Memory B cell (primary cell): ENCODE measurements at places on chromosomes 3 and 15.

DNA sequence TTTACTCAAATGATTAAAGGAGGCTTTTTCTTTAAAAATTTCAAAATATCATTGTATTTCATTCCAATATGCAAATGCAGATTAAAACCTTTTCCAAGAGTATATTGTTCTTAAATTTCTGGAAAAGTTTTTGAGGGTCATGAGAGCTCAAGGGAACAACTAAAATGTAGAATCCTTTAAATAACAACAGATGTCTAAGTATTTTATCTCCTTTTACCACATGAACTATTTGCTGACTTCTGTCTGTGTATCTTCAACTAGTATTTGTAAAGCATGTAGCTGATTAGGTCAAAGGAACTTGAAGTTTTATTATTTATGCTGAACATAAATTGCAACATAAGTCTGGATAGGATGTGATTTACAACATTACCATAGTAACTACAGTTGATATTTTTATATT is 402.6 kb downstream of the CNTN6 start:
- peaks cover 3% of the 10 kb centered on the region for H3K27me3 ChIP-seq
- no peak for DNase-seq
- H3K36me3 ChIP-seq = no peaks in the 10 kb centered on the region
- no peaks in the 10 kb centered on the region for H3K4me1 ChIP-seq

GRCh38 chr15:33115191-33115861 is 79.2 kb downstream of the FMN1 start:
- H3K36me3 ChIP-seq = no peaks in the 10 kb centered on the region
- no peaks in the 10 kb centered on the region for H3K4me1 ChIP-seq
- H3K27me3 ChIP-seq = peaks cover 7% of the 10 kb centered on the region
- no peak overlapping the region for H3K4me3 ChIP-seq

DNA sequence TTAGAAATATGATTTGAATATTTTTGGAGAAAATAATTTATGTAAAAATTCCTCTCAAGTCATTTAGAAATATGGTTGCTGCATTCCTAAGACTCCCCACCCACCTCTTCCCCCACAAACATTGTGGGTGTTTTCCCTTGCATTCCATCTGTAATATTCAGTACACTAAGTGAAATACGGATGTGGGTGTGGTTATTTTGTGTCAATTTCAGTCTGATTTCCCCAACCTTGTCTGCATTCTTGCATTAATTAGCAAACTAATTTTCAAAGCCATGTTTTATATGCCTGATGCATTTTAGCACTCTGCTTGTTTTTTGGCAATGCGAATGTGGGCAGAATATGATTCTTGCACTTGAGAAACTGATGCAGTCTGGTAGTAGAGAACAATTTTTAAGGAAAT is 408.3 kb upstream of the RGMA start:
- no peak for DNase-seq
- H3K36me3 ChIP-seq = no peaks in the 10 kb centered on the region
- H3K27me3 ChIP-seq = no peaks in the 10 kb centered on the region
- no peak overlapping the region for H3K4me3 ChIP-seq

- no peak overlapping the region for H3K4me3 ChIP-seq
- peaks cover 11% of the 10 kb centered on the region for H3K27me3 ChIP-seq
- H3K27ac ChIP-seq = no peak overlapping the region
Observed at GRCh38 chr15:32838338-32838737, 120.5 kb downstream of the GREM1 start.

DNA sequence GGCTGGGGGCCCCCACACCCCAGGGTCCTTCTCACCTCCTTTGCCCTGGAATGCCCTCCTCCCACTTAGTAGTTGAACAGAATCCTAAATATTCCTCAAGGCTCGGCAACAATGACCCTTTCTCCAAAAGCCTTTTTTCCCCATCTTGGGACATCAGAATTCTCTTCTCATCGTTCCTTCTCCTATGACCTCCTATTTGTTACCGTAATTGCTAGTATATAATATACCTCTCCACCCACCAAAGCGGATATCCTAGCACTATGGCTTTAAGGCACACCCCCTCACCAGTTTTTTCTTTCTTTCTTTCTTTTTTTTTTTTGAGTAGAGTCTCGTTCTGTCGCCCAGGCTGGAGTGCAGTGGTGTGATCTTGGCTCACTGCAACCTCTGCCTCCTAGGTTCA is 16.8 kb downstream of the HDAC11 start:
- peaks cover 3% of the 10 kb centered on the region for H3K27me3 ChIP-seq
- H3K36me3 ChIP-seq = peaks cover under 1% of the 10 kb centered on the region
- H3K27ac ChIP-seq = no peak overlapping the region
- H3K4me1 ChIP-seq = peaks cover 3% of the 10 kb centered on the region

GRCh38 chr3:45597171-45597570 is 2.6 kb downstream of the LIMD1 start:
- no peaks in the 10 kb centered on the region for H3K27me3 ChIP-seq
- peak overlapping the region; percentile 85 for H3K27ac ChIP-seq
- H3K4me1 ChIP-seq = peaks cover 60% of the 10 kb centered on the region
- peak overlapping the region; percentile 87 for H3K4me3 ChIP-seq

DNA sequence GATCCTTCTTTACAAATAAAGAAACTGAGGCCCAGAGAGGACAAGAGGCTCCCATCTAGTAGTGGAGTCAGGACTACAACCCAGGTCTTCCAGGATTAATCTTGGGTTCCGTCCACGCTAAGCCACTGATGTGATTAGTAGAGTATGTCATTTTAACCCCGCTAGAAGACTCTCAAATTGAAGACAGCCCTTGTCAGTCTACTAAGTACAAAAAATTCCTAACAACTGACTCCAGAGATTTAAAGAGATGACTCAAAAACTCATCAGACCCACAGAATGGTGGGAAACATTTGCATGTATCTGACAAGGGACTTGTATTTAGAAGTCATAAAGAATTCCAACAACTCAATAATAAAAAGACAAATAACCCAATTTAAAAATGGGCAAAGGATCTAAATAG is 145.3 kb downstream of the CNTN3 start:
- no peaks in the 10 kb centered on the region for H3K4me1 ChIP-seq
- H3K27me3 ChIP-seq = no peaks in the 10 kb centered on the region
- H3K4me3 ChIP-seq = no peak overlapping the region
- H3K27ac ChIP-seq = no peak overlapping the region

DNA sequence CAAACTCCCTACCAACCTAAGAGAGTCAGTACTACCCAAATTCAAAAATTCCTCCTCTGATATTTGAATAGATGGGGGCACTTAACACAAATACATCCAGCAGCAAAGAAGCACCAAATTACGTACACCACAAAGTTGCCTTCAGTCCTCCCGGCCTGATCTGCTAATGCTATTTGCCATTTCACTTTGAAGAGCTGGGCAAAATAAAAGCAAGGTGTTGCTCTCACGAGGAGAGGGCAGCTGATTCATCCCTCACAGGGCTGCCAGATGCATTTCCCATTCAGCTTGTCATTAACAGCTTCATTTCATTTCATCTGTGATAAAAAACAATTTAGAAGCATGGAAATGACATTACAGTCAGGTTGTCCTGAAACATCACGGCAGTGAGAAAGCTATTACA is 283.4 kb upstream of the VEPH1 start:
- no peaks in the 10 kb centered on the region for H3K27me3 ChIP-seq
- H3K4me3 ChIP-seq = no peak overlapping the region
- no peaks in the 10 kb centered on the region for H3K4me1 ChIP-seq

- H3K27ac ChIP-seq = no peak overlapping the region
- no peak for DNase-seq
- no peaks in the 10 kb centered on the region for H3K27me3 ChIP-seq
- H3K4me3 ChIP-seq = no peak overlapping the region
Observed at GRCh38 chr3:103210583-103210982, 775.8 kb downstream of the ZPLD1 start.

DNA sequence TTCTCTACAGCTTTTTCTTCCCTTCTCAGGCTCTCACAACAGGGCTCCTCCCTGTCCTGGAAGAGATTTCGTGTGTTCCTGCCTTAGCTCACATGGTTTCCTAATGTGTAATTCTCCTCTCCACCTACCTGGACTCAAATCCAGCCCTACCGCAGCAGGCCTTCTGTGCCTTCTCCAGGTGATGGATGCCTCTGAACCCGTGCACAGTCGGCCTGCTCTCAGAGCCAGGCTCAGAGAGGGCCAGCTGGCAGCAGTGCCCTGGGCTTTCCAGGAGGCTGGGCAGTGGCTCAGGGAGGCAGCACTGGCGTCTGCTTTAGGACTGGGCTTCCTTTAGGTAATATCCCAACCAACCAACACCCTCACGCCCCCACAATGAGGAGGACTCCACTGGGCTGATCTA is 123.2 kb upstream of the TMC3 start:
- H3K27ac ChIP-seq = no peak overlapping the region
- H3K36me3 ChIP-seq = no peaks in the 10 kb centered on the region
- H3K27me3 ChIP-seq = peaks cover 6% of the 10 kb centered on the region
- no peak for DNase-seq

DNA sequence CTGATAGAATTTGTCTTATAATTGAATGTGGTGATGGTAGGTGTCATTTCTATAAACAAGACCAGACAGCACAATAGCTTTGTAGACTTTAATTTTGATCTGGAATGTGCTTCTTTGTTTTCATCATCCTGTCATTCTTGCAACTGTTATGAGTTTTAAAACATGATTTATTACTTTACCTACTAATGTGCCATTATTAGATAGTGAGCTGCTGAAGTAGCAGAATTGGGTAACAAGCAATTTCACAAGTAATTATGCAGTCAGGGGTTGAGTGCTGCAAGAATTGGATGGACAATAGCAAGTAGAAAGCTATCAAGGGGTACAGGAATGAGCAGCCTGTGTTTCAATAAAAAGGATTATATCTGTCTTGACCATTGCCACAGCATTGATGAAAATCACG is 975.6 kb downstream of the ROBO1 start:
- H3K27me3 ChIP-seq = no peaks in the 10 kb centered on the region
- H3K36me3 ChIP-seq = no peaks in the 10 kb centered on the region
- no peak overlapping the region for H3K4me3 ChIP-seq
- H3K27ac ChIP-seq = no peak overlapping the region

DNA sequence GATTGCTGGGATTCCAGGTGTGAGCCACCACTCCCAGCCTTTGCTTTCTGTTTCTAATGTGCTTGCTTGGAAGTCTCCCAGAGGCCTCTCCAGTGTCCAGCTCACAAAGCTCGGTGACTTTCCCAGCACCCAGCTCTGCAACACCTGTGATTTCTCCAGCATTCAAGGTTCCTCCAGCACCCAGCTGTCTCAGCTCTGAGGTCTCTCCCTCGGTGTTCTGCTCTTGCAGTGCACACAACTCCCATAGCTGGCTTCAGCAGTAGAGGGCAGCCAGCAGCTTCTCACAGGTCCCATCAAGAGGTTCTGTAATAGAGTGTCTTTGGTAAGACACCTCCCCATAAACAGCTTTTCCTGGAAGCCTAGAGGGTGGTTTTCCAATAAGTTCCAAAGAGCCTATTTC is 75.1 kb downstream of the GRM7 start:
- H3K4me1 ChIP-seq = no peaks in the 10 kb centered on the region
- H3K27me3 ChIP-seq = no peaks in the 10 kb centered on the region
- H3K27ac ChIP-seq = no peak overlapping the region
- no peak overlapping the region for H3K4me3 ChIP-seq

DNA sequence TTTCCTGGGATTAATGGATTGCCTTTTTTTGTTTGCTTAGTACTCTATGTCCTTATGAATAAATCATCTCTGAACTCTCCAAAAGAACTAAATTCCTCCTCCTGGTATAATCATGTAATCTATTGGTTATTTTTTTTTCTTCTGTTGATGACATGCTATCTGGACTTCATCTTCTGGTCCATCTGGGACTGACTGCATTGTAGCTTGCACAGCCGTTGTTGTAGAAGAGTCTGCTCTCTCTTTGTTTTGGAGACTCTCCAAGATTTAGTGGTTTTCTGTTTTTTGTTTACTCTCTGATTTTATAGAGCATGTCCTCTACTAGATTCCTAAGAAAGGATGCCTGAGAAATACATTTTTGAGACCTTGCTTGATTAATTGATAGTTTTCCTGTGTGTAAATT is 19.1 kb downstream of the IREB2 start:
- no peak overlapping the region for H3K4me3 ChIP-seq
- peaks cover 44% of the 10 kb centered on the region for H3K4me1 ChIP-seq
- H3K36me3 ChIP-seq = peaks cover 9% of the 10 kb centered on the region
- DNase-seq = no peak
- H3K27me3 ChIP-seq = no peaks in the 10 kb centered on the region

DNA sequence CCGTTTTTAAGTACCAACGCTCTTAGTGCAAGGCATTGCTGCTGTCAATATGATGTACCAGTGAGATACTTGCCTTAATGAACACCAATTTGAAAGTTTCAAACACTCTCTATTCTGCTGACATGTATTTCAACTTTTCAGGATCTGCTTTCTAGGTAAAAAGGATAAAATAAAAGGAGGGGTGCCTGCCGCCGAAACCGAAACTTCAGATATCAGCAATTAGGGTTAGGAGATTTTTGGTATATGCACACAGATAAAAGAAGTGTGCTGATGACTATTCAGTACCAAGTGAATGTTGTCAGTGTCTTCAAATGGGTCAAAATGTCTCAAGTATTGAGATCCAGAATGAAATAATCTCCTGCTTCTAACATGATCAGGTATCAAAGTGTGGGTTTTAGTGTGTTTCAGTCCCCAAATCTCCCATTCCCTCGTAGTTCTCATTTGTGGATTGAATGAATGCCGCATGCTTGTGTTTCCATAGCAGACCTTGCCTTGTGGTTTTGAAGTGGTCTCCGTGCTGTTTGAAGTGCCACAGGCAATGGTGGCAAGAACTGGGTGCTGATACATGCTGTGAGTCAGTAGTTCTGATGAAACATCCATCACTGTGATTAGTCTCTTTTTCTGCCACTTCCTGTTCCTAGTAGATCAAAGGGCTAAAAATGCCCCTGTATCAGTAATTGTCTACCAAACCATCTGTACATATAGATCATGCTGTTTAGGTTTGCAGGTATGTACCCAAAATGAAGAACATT is 22.5 kb downstream of the CHST14 start:
- no peaks in the 10 kb centered on the region for H3K36me3 ChIP-seq
- H3K4me3 ChIP-seq = no peak overlapping the region
- H3K27me3 ChIP-seq = peaks cover 12% of the 10 kb centered on the region
- no peak overlapping the region for H3K27ac ChIP-seq
- no peak for DNase-seq

DNA sequence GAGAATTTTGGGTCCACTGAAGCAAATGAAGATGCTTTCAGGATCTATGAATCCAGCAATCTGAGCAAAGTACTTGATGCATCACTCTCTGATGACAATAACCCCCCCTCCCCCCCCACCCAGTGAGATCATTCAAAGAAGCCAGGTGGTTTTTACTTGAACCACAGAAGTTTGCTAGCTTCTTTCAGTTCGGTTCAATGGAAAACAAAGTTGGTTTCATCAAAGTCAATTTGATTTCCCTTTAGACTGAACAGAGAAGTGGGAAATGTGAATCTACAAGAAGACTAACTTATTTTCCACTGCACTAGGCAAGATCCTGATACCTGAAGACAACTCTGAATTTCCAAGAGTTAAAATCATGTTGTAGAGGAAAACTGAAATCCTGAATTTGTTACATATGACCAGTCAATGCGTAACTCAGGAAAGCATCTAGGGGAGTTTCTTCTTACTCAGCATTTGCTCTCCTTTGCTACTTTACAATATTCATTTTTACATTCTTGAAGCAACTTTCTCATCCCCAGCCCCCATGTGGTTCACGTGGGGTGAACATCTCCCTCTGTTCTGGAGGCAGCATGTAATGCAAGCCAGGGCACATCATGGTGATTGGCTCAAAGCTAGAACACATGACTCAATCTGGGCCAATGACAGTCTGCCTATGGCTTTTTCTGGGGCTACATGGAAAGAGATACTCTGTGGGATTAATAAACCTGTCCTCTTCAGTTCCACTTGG is 572.6 kb downstream of the FOXP1 start:
- no peaks in the 10 kb centered on the region for H3K27me3 ChIP-seq
- peaks cover 23% of the 10 kb centered on the region for H3K36me3 ChIP-seq
- peak overlapping the region; percentile 98 for H3K27ac ChIP-seq

- no peaks in the 10 kb centered on the region for H3K36me3 ChIP-seq
- H3K4me1 ChIP-seq = no peaks in the 10 kb centered on the region
Observed at GRCh38 chr15:62520887-62521286, 355.8 kb upstream of the C2CD4B start.

- no peak for DNase-seq
- no peaks in the 10 kb centered on the region for H3K27me3 ChIP-seq
- H3K4me3 ChIP-seq = no peak overlapping the region
- no peaks in the 10 kb centered on the region for H3K36me3 ChIP-seq
Observed at GRCh38 chr3:151900460-151900859, 27.0 kb downstream of the SUCNR1 start.
